Fibroblast of skin of abdomen (primary cell): ENCODE measurements at places on chromosomes 1 and 21.

DNA sequence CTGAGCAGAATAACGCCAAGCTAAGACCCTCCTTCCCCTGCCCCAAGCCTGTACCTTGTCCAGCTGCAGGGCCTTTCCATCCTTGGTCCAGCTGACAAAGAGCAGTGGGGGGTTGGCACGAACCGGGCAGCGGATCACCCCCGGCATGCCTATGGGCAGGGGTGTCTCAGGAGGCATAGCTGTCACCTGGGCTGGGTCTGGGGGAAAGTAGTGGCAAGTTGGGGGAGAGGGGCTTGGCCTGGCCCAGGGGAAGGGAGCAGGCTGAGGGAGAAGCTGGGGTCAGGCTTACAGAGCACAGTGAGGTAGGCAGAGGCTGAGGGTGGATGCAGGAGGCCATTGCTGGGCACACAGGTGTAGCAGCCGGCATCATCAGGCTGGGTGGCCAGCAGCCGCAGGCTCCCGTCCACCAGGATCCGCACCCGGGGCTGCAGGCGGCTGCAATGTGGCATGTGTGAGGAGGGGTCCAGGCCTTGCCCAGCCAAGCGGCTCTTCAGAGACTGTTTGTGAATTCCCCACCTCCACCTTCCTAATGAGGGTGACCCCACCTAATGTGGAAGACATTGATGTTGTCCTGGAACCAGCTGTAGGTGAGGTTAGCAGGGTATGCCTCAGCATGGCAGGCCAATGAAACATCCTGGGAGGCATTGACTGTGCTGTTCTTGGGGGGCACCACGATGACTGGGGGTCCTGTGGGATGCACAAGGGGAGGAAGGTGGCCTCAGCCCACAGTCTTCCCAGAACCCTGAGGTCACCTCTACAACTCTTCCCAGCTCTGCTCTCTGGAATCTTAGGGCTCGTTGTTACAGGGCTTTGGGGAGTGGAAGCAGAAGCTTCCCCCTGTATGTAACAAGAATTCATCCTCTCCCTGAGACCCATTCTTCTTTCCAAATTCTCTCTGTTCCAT is 9.1 kb upstream of the TAGLN2 start:
- DNase-seq = no peak

- peak; percentile 54 for DNase-seq
Measured at GRCh38 chr1:200034761-200035396, 7.4 kb downstream of the NR5A2 start.

DNA sequence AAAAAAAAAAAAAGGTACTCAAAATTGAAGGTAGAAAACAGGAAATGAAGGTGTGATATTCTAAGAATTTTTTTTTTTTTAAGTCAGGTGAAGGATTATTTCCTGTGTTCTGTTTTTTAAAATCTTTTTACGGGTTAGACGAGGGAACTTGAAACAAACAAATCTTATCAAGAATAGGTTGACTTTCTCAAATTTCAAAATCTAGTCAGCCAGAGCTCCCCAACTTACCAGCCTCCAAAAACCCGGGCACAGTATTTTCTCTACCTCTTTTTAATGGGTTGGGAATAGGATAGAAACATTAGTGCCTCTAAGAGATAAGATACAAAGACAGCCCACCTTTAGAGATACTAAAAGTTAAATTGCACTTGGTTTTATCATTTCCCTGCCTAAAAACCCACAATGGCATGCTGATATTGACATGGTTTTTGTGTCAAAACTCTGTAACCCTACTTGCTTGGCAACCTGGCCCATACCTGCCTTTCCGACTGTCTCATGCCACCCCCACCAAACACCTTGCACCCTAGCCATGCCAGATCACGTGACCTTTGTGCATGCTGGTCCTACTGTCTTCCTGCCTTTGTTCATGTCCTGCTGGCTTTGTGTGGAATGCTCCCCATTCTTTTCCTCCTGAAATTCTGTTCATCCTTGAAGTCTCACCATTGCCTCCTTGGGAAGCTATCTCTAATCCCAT is 4.2 kb downstream of the RCAN3 start:
- no peak for DNase-seq

- no peak for DNase-seq
Measured at GRCh38 chr1:241615043-241615974, 24.9 kb downstream of the CHML start.

- DNase-seq = no peak
Measured at GRCh38 chr1:110424699-110425611, 17.5 kb upstream of the LAMTOR5 start.

DNA sequence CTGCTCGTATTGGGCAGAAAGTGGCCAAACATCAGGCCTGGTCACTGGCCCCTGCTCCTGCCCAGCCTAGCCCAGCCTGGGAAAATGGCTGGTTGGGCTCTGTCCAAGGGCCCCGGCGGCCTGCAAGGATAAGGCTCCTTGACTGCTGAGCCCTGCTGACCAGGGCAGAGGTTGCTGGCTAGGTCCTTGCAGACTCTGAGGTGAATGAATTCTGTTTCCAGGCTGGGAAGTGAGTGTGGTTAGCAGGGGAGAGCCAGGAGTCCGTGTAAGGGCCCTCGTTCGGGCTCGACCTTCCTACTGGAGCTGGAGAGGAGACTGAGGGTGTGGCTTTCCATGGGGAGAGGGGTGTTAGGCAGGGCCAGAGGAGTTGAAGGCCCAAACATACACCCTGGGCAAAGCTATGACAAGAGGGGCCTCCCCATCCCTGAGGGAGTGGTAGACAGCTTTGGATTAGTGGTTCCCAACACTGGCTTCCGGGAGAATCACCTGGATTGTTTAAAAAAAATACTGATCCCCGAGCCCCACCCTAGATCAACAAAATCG is 20.6 kb downstream of the CSF1 start:
- DNase-seq = peak; percentile 48

GRCh38 chr1:177211231-177211630 is 40.5 kb downstream of the BRINP2 start:
- DNase-seq = no peak

DNA sequence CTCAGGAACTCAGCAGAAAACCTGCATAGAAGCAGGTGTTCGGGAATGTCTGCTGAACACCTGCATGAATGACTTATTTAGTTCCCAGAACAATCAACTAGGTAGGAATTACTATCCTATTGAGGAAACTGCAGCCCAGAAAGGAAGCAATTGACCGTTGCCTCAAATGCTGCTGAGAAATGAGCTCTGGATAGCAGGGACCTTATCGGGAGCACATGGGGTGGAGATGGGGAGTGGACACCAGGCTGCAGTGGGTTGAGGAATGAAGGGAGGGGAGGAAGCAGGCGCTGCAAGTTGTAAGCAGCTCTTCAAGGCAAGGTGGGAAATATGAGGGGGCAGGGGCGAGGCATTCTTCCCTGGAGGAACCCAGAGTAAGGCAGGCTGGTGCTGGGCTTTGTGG is 10.8 kb upstream of the CDCP2 start:
- DNase-seq = no peak

DNA sequence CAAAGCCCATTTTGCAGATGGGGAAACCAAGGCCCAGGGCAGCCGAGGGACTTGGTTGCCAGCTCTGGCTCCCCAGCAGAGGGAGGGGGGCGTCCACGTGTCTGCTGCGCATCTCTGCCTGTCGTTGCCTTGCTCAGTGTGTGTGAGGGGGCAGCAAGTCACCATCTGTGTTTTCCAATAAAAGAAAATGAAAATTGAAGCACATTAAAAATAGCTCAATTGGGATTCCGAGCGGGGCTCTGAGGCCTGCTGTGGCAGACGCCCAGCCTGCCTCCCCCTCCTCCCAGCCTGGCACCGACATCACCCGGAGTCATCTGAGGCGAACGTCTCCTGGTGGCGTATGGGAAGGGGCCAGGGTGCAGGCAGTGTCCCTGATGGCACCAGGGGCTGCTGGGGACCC is 51.2 kb downstream of the EPHB2 start:
- no peak for DNase-seq

DNA sequence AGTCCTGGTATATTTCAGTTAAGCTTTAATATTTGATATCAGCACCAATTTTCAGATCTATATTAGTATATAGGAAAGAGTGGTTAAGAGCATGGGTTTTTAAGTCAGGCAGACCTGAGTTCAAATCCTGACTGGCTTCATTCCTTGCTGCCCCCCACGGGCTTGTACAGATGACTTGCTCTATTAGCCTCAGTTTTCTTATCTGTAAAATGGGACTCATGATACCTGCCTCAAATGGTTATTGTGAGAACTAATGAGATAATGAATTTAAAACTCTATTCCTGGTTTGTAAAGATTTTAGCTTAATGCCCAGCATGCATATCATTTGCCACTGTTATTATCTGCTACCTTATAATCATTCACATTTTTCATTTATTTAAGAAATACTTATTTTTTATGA is 264.5 kb downstream of the RPS6KC1 start:
- no peak for DNase-seq

- DNase-seq = no peak
Measured at GRCh38 chr1:3906672-3907020, 6.6 kb upstream of the C1orf174 start.

- peak; percentile 40 for DNase-seq
Measured at GRCh38 chr21:38027901-38028498, 111.7 kb upstream of the KCNJ6 start.

- DNase-seq = no peak
Measured at GRCh38 chr1:225921734-225922709, 2.0 kb downstream of the PYCR2 start.

DNA sequence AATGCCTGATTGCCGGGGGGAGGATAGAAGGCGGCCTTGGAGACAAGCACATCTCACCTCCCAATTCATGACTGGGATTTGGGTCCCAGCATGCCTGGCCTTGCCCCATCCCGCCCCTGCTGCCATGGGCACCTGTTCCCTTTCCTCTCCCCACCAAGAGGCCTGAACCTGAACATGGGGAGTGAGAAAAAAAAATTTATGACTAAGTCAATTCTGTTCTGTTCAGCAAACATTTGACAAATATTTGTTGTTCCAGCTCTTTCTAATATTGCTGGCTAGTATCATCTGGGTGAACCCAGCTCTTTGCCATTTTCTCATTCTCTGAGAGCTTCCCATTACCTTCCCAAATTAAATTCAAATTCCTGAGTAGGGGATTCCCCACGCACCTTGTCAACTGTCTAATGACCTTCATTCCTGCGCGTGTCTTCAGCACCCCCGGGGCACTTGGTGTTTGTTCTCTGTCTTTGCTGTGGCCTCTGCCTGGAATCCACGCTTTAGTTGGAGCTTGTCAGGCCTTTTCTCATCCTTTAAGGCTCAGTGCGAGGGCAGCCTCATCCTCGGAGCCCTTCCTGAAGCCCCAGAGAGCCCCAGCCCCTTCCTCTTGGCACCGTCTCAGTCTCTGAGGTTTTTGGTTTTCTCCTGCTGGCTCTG is 42.8 kb downstream of the ARHGEF10L start:
- no peak for DNase-seq

DNA sequence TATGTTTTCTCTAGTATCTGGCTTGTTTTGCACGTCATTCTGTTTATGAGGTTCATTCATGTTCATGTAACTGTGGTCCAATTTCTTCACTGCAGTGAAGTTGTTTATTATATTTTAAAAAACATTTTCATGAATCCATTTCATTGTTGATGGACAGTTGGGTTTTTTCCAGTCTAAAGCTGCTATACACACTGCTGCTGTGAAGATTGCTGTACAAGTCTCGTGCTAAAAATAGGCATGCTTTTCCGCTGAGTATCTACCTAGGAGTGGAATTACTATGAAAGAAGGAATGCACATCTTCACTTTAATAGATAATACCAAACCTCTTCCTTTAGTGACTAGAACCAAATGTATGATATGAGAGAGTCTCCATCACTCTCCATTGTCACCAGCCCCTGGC is 49.0 kb upstream of the ETS2 start:
- DNase-seq = peak; percentile 88

- no peak for DNase-seq
Measured at GRCh38 chr1:69269491-69269890, 298.2 kb upstream of the LRRC7 start.

- DNase-seq = no peak
Measured at GRCh38 chr1:154874465-154874864, 4.4 kb upstream of the KCNN3 start.

- DNase-seq = no peak
Measured at GRCh38 chr1:24995661-24996060, 65.6 kb upstream of the RUNX3 start.

- no peak for DNase-seq
Measured at GRCh38 chr1:226349801-226350518, 41.0 kb upstream of the LIN9 start.

DNA sequence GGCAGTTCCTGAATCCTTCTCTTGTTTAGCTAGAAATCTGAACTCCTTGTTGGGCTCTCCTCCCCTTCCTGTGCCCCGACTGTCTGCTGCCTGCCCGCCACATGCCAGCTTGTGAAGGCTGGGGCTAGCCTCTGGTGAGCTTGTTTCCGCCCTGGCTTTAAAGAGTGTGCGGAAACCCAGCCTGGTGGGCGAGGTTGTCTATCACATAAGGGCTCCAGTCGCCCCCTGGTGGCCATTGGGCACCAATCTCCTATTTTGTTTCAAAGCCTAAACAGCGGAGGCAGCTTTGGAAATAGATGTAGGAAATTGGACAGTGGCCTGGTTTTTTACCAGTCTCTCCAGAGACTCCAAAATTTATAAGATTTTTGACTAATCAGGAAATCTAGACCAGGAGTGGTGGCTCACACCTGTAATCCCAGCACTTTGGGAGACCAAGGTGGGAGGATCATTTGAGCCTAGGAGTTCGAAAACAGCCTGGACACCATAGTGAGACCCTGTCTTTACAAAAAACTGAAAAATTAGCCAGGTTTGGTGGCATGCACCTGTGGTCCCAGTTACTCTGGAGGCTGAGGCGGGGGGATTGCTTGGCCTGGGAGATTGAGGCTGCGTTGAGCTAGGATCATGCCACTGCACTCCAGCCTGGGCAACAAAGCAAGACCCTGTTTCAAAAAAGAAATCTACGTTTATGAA is 9.8 kb downstream of the ATP8B2 start:
- DNase-seq = peak; percentile 80

- DNase-seq = no peak
Measured at GRCh38 chr1:11935057-11935412, 518 bp downstream of the PLOD1 start.

GRCh38 chr1:10738061-10739058 is 58.1 kb downstream of the CASZ1 start:
- DNase-seq = no peak

- DNase-seq = no peak
Measured at GRCh38 chr1:190168893-190169280, 308.8 kb downstream of the BRINP3 start.

GRCh38 chr1:33093004-33093403 is 12.1 kb downstream of the AZIN2 start:
- DNase-seq = no peak

DNA sequence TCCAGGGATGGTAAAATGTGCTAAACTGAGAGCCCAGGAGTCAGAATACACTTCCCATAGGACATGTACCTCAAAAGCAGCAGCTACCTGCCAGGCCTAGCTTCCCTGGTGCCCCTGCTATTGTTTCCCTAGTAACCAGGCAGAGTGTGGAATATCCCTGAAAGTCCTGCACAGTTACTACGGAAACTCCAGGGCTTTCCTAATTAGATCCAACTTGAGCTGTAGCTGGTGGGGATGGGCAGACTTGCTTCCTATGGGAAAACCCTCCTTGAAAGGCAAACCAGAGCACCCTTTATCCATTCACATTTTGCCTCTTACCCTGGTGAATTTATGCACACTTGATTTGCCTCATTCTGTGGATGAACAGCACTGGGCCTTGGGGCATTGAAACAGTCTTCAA is 559.9 kb upstream of the PBX1 start:
- no peak for DNase-seq
